Activated T-cell treated with anti-CD3 and anti-CD28 coated beads, Interleukin-2, amount 50 U/mL, for 72 hours (primary cell): ENCODE measurements at places on chromosomes 16 and 17.

- no peak for DNase-seq
Observed at GRCh38 chr16:81695321-81696165, 83.5 kb upstream of the PLCG2 start.

GRCh38 chr16:58399718-58400633 lies 7.7 kb downstream of the GINS3 start:
- DNase-seq: no peak

GRCh38 chr16:10965440-10966061 lies 21.2 kb downstream of the CLEC16A start:
- peak; percentile 64 for DNase-seq

GRCh38 chr17:75194879-75195278 lies 10.6 kb upstream of the NUP85 start:
- no peak for DNase-seq

DNA sequence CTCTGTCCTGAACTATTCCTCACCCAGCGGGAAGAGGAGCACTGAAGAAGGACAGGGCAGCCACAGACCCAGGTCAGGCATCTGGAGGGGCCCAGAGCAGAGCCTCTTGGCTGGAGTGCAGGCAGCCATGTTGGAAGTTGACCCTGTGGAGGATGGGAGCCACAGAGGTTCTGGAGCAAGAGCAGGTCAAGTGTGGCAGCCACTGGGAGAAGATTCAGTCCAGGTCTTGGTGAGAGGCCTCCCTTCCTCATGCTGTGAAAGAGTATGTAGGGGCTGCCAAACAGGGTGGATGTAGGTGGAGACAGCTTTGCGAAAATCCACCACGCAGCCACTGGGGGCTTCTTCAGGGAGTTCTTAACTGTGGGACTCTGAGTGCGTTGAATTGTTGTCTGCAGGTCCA lies 590 bp upstream of the CD79B start:
- DNase-seq: no peak

- peak; percentile 95 for DNase-seq
Observed at GRCh38 chr16:11255737-11256660, at the start of gene SOCS1. SOCS1 (minus strand) TSS chr16:11256204; CDS start chr16:11255478, 726 bp downstream.

DNA sequence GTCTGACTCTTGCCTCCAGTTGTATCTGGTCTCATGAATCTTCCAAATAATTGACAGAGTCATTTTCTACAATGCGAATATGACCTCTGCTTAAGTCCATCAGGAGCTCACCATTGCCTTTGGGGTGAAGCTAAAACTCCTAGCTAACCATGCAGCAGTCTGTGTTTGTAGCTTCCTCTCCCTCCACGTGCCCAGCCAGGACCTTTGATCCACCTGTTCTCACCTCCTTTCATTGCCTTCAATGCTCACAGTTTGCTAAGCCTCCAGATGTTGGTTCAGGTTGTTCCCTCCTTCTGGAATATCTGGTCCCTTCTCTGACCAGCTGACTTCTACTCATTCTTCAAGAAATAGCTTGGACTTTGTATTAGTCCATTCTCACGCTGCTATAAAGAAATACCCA lies 23.0 kb downstream of the BMERB1 start:
- no peak for DNase-seq

DNA sequence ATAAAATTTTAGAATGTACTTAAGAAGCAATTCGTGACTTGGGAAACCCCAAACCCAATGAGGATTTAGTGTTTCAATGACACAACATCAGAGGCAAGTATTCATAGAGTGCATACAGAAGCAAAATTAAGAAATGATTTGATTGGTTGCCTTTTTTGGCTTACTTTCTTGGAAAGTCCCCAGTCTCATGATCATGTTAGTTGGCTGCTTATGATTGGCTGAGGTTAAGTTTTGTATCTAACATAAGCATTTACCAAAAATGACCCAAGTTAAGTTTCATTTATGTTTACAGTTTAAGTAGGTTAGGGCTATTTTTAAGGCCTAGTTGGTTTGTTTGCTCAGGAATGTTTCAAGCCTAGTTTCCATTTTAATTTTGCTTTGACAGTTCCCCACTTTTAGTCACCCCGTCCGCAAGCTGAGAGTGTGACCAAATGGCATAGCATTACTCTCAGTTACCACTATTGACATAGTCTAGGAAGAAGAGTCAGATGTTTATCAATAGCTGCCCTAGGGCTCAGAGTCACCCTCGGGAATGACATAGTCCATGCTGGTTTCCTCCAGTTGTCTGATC lies 36.2 kb downstream of the DGKE start:
- peak; percentile 36 for DNase-seq

DNA sequence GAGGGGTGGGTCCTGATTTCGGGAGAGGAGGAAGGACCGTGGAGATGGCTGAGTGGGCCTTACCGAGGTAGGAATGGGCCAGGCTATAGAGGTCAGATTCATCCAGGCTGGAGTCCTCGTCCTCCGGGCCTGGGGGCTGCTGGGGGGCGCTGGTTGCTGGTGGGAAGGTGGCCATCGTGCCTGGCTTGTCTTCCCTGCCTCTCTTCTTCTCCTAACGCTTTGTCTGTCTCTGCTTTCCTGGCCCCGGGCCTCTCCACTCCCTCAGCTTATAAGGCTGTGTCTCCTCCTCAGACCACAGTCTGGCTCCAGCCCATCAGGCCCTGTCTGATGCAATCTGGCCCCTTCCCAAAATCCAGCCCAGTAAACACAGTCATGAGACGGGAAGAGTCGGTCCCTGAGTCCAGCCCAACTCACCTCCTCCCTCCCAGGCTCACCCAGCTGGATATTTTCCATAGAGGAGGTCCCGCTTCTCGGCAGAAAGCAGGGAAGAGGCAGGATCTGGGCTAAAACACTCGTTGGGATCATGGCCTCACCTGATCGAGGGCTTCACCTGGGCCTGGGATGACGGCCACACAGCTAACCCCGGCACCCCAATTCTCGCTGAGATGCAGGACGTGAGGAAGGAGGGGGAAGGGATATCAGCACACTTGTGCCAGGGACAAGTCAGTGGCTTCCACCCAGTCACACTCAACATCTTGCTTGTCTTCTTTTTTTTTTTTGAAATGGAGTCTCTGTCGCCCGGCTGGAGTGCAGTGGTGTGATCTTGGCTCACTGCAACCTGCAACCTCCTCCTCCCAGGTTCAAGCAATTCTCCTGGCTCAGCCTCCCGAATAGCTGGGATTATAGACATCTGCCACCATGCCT lies at the start of gene NUPR1:
Gene NUPR1, minus strand, starts transcription at position 242 of the 864 bp plus-strand sequence. Its CDS starts 67 bp downstream, at position 175.
- DNase-seq: no peak

DNA sequence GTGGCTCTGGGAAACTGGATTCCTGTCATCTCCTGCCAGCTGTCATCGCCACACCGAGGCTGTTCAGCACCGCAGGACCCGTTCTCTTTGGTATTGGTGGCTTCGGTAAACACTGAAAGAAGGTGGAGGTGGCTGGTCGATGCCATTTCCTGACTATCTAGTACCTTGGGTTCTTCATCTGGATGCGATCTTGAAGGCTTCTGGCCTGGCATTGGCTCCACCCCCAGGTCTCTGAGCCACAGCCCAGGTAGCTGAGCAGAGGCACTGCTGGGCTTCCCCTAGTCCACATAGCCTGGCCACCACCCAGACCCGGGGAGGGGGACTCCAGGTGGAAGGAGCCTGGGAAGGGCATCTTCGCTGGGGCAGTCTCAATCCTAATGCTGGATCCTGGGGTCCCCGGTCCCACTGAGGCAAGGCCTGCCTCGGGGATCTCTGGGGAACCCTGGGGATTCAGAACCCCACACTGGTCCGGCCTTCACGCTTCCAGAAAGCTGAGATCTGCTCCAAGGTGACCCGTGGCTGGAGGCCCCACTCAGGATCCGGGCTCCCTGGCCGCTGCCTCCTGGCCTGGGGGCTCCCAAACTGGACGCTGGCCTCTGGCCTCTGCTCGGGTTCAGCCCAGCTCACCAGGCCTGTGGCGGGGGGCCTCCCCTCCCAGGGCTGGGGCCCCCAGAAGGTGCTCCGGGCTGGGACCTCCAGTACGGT lies 1.8 kb downstream of the C16orf54 start:
- peak; percentile 52 for DNase-seq

- no peak for DNase-seq
Observed at GRCh38 chr16:48013491-48013901, 142.3 kb downstream of the ABCC12 start.

GRCh38 chr17:31425282-31426040 lies 34.0 kb downstream of the RAB11FIP4 start:
- DNase-seq: no peak

DNA sequence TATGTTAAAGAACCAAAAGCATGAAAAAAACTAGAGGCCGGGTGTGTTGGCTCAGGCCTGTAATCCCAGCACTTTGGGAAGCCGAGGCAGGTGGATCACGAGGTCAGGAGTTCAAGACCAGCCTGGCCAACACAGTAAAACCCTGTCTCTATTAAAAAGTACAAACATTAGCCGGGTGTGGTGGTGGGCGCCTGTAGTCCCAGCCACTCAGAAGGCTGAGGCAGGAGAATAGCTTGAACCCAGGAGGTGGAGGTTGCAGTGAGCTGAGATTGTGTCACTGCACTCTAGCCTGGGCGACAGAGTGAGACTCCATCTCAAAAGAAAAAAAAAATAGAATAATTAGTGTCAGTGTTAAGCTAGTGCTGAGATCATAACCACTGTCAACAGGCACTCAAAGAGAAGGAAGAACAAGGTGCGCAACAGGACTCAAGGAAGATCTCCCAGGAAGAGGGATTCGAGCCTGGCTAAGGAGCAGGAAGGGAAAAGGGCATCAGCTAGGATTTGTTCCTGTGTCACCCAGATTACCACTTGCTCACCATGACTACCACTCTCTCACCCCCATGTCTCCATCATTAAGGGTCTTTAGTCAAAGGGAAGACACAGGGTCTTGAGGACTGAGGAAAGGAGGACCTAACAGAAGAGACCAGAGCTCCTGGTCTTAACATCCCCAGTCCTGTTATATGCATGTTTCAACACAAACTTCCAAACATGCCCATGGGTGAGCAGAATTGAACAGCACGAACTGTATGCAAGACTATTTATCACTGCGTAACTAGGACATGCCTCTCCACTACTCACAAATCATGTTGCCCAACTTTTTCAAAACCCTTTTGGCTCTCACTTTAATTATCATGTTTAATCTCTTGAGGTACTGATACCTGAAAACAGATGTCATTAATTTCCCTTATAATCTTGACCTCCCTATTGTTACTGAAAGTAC lies 88.3 kb upstream of the PLEKHM1 start:
- no peak for DNase-seq

DNA sequence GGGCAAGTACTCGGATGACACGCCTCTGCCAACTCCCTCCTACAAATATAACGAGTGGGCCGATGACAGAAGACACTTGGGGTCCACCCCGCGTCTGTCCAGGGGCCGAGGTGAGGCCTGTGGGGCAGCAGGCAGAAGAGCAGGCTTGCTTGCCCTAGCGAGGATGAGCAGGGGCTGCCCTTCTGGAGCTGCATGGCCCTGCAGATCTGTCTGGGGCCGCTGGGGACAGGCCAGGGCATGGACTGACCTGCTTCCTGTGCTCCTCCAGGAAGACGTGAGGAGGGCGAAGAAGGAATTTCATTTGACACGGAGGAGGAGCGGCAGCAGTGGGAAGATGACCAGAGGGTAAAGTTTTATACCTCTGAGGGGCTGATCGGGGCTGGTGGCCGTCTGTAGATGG lies 5.3 kb downstream of the DHX38 start:
- no peak for DNase-seq

GRCh38 chr17:79804856-79805696 lies 8.2 kb upstream of the CBX8 start:
- DNase-seq: peak; percentile 48

- DNase-seq: no peak
Observed at GRCh38 chr16:78894886-78895285, 705.7 kb downstream of the MAF start.

DNA sequence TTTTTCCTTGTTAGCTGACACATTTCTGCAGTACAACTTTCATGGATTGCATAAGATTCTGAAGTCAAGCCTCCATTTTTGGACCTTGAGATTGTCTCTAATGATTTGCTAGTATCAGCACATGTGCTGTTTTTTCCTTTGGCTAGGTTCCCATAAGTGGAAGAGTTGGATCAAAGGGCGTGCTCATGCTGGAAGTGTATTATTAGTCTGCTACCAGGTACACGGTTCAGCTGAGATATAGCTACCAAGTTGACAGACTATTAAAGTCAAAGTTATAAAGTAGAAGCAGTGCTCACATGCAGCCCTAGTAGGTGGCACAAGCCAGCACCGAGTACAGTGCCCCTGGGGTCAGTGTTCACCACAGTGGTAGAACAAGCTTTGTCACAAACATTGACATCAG lies 3.2 kb downstream of the FAHD1 start:
- no peak for DNase-seq

- DNase-seq: no peak
Observed at GRCh38 chr17:64323774-64324173, 60.7 kb upstream of the TEX2 start.

GRCh38 chr17:60301649-60302048 lies 90.3 kb downstream of the USP32 start:
- no peak for DNase-seq
